ENCODE measurements at places on chromosomes 7 and 10. TPM values are rescaled to one million over a fixed set of nuclear protein-coding genes. Genes with fewer than 3 reads are reported as not detected.
A peak's percentile ranks its signal among the peaks of the same experiment; 100 is the strongest.

DNA sequence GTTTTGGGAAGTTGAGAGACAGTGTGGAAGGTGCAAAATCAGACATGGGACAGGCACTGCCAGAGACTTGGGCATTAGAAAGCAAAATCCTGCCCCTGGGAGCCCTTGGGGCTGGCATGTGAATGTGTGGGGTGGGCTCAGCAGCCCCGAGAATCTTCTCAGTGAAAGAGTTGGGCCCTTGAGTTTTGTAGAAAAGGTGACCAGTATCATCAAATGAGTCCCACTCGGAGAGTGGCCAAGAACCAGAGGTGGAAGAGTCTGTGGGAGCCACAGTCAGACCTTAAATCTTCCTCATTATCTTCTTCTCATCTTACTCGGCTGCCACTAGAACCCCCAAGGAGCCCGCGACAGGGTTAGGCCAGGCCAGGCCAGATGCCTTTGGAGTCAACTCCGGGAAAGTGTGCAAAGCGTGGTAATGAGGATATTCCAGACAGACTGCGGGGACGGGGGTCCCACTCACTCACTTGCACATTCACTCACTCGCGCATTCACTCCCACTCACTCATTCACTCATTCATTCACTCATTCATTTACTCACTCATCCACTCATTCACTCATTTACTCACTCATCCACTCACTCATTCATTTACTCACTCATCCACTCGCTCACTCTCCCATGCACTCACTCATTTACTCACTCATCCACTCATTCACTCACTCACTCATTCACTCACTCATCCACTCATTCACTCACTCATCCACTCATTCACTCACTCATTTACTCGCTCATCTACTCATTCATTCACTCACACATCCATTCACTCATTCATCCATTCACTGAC lies 74.9 kb downstream of the CARD11 start:
- no peak for DNase-seq

DNA sequence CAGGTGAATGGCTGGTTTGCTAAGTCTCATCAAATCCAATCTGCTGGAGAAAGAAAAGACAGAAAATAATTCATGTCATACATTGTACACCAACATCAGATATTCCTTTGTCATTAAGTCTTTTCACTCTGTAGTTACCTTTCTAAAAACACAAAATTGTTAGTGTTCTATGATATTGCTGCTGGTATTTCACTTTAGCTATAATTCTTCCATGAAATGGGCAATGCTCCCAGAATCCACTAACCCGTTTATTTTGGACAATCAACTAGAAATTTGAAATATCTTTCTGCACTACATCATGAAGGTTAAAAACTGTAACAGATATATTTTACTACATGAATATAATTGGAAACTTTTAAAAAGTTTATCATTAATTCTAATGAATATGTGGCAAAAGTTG lies 181.3 kb downstream of the C7orf25 start:
- DNase-seq, result no peak

DNA sequence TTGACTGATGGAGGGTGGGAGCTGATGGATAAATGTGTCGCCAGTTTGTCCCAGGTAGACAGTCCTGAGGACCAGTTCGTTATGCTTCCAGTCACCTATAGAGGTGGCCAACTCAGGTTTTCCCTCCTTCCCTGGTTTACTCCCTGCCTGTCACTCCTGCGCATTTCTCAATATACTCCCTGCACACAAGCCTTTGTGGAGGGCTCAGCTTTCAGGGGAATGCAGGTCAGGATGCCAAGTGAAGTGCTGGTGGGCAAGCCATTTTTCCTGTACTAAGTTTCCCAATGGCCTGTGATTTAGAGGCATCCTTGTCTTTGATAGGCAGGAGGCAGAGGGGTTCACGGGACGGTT lies 473.5 kb upstream of the ZMIZ1 start:
- DNase-seq, result no peak

DNA sequence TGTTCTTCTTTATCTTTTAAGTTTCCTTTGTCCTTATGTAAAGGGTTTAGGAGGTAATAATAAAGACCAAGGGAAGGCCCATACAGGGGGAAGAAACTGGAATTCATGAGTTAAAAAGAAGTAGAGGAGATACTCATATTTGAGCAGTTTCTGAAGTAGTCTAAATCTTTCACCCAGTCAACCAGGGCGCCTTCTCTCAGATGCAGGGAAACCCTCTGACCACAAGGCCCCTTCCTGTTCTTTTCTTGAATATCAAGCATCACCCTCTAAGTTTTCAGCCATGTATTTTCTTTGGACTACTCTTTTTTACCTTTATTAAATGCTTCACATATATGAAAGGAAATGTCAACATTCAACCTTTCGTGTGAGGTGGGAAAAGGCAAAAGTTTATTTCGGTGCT lies 630.8 kb downstream of the SUGCT start:
- no peak for DNase-seq

DNA sequence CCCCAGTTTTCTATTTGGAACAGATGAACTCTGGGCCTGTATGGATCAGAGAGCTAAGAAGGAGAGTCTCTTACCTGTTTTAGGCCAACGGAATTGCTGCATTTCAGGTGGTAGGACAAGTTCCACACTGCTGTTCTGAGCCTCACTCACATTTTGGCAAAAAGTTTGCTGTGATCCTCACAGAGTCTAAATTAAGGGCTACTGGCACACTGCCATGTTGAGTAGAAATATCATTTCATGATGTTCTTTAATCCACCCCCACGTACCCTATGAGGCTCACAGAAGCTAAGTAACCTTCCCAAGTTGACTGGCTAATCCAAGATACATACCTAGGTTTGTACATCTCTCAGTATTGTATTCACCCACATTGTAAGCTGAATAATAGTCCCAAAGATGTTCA lies 447.2 kb downstream of the INHBA start:
- no peak for DNase-seq

- peak; percentile 59 for DNase-seq
These were observed 18.6 kb upstream of the ZMIZ1 start for GRCh38 chr10:79049931-79050895.

DNA sequence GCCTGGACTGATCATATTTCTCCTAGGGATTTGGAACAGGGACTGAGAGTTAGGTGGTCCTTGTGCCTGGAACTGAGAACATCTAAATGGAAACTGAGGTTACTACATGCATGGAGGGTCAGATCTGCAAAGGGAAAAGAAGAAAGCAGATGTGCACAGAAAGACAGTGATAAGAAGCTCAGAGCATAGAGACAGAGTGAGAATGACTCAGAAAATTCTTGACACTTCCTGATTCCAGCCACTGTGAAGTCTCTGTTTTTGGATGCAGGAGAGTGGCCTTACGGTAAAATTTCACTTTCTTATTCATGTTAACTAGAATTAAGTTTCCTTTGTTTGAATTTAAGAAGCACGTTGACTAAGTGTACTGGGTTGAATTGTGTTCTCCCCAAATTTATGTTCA lies 241.7 kb downstream of the TMEM26 start:
- no peak for DNase-seq

DNA sequence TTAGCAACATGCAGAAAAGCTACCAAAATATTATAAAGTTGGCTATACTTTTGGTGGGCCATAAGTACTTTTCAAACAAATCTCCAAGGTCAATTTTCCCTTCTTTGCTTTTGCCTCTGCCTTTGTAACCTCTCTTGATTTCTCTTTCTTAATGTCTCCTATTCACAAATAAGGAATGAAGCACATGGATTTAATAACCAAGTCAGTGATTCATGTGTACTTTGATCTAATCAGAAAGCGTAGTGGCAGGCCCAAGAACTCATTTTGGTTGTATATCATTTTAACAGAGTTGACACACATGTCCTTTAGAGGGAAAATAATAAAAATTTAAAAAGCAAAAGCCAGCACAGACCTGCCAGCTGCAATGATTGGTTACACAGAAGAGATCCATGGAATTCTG lies 93.7 kb downstream of the FZD1 start:
- DNase-seq, result no peak

- DNase-seq, result peak; percentile 86
These were observed 248.9 kb downstream of the KIAA1217 start for GRCh38 chr10:24457661-24458318.

GRCh38 chr7:730501-731439 lies 3.7 kb upstream of the PRKAR1B start:
- DNase-seq, result no peak

GRCh38 chr10:5827841-5828240 lies 14.6 kb upstream of the GDI2 start:
- no peak for DNase-seq

DNA sequence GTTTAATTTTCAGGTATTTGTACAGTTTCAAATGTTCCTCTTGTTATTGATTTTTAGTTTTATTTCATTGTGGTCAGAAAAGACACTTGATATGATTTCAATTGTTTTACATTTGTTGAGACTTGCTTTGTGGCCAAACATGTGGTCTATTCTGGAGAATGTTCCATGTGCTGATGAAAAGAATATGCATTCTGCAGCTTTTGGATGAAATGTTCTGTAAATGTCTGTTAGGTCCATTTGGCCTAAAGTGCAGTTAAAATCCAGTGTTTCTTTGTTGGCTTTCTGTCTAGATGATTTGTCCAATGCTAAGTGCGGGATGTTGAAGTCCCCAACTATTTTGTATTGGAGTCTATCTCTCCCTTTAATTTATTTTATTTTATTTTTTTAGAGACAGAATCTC lies 70.5 kb downstream of the ZNF503 start:
- no peak for DNase-seq

GRCh38 chr10:7134448-7134847 lies 276.4 kb downstream of the SFMBT2 start:
- DNase-seq, result no peak

DNA sequence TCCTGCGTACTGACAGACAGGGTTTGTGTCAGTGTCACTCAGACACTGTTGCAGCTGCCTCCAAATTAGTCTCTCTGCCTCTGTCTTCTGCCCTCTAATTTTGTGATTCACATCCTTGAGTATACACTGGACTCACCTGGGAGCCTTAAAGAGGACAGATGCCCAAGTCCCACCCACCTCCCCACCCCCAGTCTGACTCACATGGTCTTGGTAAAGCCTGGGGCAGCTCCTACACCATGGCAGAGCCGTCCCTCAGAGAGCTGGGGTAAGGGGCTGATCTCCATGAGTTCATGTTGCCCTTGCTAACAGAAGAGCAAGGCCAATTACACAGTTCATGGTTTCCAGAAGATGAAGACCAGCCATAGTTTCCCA lies 197.6 kb upstream of the STK17A start:
- peak; percentile 69 for DNase-seq

DNA sequence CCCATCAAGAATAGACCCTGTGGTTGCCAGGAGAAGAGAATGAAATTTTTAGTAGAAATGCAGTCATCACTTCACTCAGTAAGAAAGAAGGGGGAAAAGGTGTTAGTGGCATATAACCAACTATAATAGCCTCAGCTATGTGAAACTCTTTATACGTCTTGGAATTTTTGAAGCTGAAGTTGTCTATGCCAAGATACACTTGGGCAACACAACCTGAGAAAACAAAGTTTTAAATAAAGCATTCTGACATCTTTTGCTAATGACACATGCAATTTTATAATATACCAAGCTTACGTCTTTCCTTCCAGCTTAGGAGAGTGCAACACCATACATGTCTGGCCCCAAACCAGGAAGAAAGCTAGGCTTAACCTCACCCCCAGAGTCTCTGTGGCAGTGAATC lies 40.8 kb upstream of the ZNF438 start:
- DNase-seq, result no peak

- DNase-seq, result no peak
These were observed 367.3 kb upstream of the ZWINT start for GRCh38 chr10:56728349-56728748.

GRCh38 chr7:4266270-4267040 lies 415.6 kb upstream of the FOXK1 start:
- DNase-seq, result no peak

- DNase-seq, result peak; percentile 72
These were observed 5.7 kb upstream of the GOT1 start for GRCh38 chr10:99435986-99436638.

DNA sequence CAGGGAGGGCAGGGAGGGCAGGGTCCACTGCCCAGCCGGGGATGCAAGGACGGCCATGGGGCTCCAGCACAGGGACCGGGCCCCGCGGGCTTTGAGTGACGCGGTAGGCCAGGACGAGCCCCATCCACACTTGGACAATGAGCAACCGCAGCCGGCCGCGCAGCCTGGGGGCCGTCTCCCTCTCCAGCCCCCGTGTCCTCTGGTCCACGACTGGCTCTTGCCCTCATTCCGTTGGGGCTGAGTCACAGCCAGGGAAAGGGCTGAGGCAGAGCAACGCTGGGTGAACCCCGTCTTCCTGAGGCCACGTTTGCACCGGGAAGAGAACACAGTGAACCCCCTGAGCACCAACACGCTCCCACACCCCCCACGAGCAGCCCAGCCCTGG lies 23.7 kb downstream of the SHH start:
- DNase-seq, result no peak

- DNase-seq, result no peak
These were observed 13.7 kb upstream of the CPVL start for GRCh38 chr7:29160080-29160479.

DNA sequence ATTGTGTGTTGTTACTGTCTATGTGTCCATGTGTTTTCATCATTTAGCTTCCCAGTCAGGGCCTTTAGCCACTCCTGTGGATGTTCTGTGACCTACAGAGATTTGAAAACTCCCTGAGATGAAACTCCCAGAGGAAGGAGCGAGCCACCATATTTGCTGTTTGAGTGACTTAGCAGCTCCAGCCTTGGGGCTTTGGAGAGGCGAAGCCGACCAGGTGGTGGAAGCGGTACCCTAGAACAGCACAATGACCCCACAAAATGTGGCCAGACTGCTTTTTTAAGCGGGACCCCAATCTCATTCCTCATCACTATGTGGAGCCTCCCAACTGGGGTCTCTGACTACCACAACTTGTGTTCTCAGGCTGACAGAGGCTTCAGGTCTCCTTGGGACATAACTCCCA lies 323.9 kb upstream of the KCND2 start:
- no peak for DNase-seq

GRCh38 chr10:14450041-14450491 lies 119.3 kb upstream of the FRMD4A start:
- no peak for DNase-seq

DNA sequence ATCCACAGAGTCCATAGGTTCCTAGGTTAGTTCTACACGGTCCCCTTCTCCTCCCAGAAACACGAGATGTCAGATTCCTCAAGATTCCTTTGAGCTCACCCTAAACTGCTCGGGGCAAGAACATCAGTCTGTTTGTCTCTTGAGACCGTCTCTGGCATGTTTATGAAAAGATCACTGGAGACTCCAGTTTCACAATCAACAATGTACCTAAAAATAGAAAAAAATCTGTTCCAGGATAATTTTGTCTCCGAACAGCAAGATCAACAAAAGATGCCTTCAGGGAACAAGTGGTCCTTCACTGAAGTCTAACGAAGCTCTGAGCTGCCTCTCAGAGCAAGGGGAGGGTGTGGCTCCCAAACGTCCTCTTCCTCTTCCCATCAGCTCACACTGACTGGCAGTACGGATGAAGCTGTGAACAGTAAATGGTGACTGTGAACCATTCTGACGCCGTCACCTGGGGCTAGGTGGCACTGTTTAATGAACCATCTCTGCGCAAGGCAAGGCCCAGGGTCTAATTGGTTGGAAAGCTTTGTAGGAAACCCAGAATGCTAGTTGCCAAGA lies 156.2 kb upstream of the LYZL1 start:
- DNase-seq, result no peak

- DNase-seq, result no peak
These were observed 241.7 kb downstream of the IPMK start for GRCh38 chr10:58026036-58026435.

The ZNF746 gene
- 19.6 TPM for total RNA-seq

The SNX13 gene
- 33.9 TPM for total RNA-seq

The THSD7A gene
- 0.06 TPM for total RNA-seq

The IFIT1B gene
- not detected for total RNA-seq

The ASB4 gene
- not detected for total RNA-seq

All from PC-3 (cell line).